Stimulated activated CD4-positive, alpha-beta T cell treated with anti-CD3 and anti-CD28 coated beads, Interleukin-12 subunit alpha, Interleukin-12 subunit beta, amount 100 ng/mL, for 4 hours (primary cell): ENCODE measurements at places on chromosomes 11 and 22.

DNA sequence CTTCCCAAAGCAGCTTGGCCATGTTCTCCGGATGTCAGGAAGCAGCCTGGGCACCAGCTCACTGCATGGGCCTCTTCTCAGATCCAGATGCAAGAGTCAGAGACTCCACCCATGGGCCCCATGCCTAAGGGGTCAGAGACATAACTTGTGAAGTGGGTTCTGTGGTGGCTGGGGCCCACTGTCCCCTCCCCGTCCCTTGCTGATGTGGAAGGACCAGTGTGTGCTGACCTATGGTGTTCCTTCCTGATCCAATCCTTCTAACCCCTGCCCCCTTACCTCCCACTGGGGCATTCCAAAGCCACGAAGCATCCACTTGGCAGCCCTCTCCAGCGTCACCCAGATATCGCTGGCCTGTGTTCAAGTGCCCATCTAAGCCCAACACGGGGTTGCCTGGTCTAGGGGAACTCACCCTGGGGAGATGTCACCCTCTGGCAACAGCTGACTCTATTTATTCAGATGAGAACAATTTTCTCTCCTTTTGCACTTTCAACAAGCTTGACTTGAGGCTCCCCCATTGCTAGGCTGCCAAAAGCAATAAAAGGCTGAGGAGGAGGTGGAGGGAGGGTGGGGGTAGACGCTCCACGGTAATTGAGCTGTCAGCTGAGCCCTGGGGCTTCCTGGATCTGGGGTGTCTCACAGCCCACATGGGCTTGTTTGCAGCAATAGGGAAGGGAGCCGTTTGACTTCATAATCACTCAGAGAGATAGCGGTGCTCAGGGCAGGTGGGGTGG lies 158.5 kb downstream of the ADAMTS15 start:
- no peak for DNase-seq

- peak; percentile 25 for DNase-seq
Measured at GRCh38 chr11:110092515-110093406, at the start of gene ZC3H12C. Gene ZC3H12C (plus strand): TSS chr11:110093392. CDS start chr11:110093412, 20 bp downstream.

- DNase-seq = no peak
Measured at GRCh38 chr22:46278656-46279645, 11.1 kb downstream of the TTC38 start.

DNA sequence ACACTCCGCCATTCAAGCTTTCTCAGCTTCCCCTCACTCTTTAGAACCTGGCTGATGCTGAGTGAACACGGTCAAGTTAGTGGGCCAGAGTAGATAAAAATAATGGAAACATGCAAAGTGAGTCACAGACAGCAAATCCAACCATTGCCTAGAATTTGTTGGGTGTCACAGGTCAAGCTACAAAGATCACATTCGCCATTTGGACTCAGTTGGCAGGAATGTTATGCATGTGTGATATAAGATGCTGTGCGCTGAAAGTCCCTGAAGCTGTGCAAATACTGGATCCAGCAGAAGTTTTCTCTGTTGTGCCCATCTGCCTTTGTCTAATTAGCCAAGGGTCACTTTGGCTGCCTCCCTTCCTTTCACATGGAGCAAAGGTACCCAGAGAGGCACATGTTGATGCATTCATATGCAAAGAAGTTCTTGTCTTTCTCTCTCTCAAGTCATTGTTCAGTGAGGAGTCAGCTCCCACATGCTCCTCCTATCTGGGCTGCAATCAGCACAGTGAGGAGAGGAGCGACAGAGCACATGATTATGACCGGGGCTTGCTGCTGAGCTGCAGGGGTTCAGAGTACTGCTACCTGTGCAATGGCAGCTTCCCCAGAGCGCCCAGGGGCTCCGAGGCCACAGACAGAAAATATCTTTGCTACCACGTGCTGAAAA lies 39.7 kb downstream of the FLI1 start:
- no peak for DNase-seq

DNA sequence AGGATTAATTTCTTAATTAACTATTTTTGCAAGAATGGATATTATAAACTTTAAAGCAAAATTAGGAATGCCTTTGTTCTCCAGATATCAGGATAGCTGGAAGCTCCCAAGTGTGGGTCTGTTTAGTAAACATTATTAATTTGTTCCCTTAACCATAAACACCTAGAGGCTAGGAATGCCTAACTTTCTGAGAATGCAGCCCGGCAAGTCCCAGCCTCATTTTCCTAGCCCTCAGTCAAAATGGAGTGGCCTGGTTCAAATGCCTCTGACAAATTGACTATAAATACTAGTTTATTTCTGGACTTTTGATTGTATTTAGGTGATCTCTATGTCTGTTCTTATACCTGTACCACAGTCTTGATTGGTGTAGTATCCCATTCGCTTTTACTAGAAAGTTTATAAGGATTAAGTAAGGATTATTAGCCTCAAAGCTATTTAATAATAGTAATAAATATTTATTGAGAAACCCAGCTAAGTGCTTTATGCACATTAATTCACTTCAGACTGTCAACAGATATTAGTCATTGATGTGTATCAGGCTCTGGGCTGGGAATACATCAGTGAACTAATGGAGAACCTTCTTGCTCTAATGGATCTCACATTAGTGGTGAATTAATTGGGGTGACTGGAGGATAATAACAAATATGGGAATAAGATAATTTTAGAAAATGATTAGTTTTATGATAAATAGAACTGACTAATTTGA lies 25.8 kb downstream of the PPME1 start:
- DNase-seq = no peak

DNA sequence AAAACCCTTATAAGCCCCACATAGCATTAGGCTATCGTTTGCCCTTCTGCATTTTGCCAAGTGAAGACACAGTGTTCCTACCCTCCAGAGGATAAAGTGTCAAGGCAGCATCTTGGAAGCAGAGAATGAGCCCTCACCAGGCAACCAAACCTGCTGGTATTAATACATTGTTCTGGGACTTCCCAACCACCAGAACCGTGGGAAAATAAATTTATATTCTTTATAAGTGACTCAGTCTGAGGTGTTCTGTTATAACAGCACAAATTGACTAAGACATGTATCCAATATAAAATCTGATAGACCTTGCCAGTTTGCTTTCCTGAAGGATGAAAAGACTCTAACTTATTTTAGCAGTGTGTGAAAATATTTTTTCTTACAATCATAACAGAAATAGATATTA lies 792.5 kb upstream of the LRRC4C start:
- DNase-seq = no peak

- DNase-seq = no peak
Measured at GRCh38 chr22:38477585-38477984, 9.7 kb downstream of the KDELR3 start.
